ENCODE measurements at places on chromosomes 3 and 15.

GRCh38 chr15:75659928-75660645 lies 12.4 kb downstream of the SNX33 start:
- DNase-seq: no peak

DNA sequence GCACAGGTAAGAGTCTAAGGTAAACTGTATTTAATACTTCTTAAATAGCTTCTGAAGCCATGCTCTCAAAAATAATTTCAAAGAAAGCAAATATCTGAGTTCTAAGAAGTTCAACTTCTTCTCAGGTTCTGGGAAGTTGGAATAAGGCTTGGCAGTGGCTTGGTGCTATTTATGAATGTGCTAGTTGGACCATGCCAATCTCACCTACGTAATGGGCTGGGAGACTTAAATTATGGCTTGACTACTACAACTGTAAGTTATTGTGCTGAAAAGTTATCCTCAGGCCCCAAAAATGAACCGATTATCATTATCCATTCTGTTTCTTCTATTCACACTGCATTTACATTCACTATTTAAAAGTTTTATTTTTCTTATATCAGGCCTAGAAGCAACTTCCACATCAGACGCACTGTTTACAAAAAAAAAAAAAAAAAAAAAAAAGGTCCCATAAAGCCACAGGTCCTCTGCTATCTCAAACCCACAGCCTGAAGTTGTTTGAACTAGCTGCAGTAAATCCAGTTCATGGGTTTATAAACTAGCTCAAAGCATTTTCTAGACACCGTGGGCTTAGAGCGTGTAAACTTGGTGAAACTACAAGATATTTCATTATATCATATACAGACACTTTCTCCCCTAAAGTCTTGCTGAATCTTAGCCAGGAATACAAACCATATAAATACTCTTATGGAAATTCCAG lies 3.4 kb downstream of the LRIG1 start:
- DNase-seq: no peak

- no peak for DNase-seq
These were observed 51.9 kb downstream of the ZBTB20 start for GRCh38 chr3:115095236-115095635.

DNA sequence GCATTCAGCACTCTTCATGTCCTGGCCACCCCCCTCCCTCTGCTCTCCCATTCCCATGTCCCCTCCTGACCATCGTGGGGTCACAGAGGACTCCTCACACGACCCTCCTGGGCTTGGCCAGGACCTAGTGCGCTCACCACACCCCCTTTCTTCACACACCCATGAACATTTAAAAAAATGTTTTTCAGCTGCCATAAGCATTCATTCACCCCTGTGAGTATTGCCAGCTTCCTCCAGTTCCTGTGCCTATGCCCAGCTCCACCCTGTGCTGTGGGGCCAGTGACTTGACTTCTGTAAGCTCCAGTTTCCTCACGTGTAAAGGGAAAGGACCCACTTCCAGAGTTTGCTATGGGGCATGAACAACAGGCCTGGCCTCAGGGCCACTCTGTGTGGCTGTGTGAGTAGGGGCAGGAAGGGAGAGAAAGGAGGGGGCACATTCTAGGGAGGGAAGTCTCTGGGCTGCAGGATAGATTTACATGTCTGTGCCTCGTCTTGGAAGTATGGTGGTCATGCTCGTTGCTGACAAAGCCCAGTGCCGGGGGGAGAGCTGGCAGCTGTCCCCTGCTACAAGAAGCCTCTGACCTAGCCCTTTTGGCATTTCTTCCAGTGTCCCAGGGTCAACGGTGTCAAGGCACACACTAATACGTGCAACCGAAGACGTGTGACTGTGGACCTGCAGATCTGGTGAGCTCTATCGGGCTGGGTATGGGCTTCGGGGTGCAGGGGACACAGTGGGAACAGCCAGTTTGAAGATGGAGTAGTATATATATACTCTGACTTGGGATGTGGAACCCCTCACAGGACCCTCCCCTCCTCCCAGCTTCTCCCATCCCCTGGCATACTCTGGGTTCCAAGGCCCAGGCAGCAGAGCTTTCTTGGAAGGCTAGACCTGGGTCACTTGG lies 22.8 kb downstream of the ESYT3 start:
- no peak for DNase-seq

GRCh38 chr3:30811151-30811795 lies 83.2 kb downstream of the GADL1 start:
- no peak for DNase-seq

DNA sequence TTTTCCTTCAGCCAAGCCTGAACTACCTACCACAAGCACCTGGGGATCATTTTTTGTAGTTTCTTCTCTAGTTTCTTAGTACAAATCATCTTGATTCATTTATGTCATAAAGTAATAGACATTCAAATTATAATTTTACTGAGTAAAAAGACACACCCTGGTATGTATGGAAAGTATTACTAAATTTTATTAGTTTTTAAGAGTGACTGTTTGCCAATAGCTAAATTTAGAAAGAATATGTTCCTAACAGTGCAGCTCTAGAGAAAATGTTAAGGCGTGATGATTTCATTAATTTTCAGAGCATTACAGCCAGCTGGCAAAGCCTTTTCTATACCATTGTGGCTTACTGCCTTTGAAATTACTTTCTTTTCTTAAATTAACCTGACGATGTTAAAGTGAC lies 612.0 kb upstream of the KCNMB2 start:
- DNase-seq: no peak

GRCh38 chr3:34213478-34213877 lies 415.0 kb downstream of the PDCD6IP start:
- no peak for DNase-seq

DNA sequence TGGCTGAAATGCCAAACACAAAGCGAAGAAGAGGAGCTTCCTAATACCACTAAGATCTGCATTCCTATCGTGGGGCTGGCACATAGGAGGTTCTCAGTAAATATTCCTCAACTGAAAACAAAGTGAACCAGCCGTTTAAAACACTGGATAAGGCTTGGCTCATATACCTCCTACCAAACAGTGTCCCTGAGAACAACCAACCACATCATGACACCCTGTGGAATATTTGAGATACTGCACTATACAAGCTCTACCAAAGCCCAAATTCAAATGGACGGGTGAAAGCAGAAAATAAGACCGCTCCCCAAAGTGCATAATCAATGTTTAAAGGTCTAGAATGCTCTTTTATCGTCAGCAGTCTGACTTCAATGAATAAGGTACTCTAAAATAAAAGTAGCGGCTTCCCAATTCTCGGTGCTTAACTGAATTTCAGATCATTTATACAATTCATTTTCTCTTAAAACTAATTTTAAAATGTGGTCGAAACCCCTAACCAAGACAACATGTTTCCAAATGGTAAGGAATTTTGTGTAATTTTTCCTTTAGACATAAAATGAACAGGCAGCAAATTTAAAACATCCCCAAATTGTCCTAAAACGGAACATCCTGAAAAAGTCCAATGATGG lies 425.8 kb downstream of the ERC2 start:
- no peak for DNase-seq

GRCh38 chr3:189710620-189711402 lies 79.6 kb downstream of the TP63 start:
- DNase-seq: no peak

- no peak for DNase-seq
These were observed 86.9 kb downstream of the CDIN1 start for GRCh38 chr15:36666228-36666905.

- no peak for DNase-seq
These were observed 622 bp upstream of the PLSCR1 start for GRCh38 chr3:146544929-146545528.

DNA sequence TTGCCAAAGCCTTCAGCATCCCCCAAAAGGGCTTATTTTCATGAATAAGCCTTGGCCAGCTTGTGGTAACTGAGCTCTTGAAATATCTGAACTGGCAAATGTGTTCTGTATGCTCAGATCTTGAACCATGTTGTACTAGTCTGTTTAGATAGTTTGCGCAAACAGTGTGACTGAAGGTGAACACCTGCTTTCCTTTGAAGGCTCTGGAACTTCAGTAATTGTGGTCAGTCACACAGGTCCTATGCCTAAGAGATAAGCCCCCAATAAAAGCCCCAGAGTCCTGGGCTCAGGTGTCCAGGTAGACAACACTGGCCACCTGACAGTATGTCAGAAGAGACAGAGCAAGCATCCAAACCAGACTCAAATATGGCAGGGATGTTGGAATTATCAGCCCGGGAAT lies 5.4 kb downstream of the TUBGCP5 start:
- no peak for DNase-seq

GRCh38 chr3:133187870-133188379 lies 149.7 kb downstream of the TMEM108 start:
- no peak for DNase-seq

DNA sequence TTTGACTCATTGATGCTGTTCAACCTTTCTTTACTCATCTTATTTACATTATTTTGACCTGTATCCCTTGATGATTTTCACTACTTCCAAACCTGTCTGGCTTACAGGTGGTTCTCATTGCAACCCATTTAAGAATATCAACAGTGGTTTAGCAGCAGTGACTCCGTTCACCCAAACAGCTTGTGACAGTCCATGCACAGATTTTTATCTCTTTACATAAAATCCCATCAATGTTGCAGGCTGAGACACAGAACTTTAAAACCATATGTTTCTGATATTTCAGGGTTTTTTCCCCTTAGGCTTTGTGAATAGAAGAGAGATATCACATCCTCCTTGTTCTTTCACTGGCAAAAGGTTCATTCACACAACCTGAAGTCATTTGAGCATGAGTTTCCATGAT lies 149.1 kb upstream of the CDIN1 start:
- no peak for DNase-seq

GRCh38 chr15:27705056-27705455 lies 394.1 kb downstream of the OCA2 start:
- no peak for DNase-seq

DNA sequence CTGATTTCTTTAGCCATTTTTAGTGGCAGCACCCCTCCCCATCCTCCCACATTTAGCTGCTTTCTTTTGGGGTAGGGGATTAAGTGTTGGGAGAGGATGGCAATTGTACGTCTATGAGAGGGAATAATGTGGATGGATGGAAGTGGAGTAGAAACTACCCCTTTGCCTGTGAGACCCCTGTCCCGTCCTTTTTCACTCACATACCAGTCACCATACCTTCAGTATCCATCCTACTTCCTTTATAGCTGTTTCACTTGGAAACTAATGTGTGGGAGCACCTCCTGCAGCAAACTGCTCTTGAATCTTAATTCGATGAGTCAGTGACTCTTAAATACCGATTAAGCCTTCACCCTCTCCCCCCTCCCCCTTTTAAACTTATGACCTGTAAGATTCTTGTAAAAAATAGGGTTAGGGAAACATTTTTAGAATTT lies 730 bp downstream of the SPRED1 start:
- no peak for DNase-seq

DNA sequence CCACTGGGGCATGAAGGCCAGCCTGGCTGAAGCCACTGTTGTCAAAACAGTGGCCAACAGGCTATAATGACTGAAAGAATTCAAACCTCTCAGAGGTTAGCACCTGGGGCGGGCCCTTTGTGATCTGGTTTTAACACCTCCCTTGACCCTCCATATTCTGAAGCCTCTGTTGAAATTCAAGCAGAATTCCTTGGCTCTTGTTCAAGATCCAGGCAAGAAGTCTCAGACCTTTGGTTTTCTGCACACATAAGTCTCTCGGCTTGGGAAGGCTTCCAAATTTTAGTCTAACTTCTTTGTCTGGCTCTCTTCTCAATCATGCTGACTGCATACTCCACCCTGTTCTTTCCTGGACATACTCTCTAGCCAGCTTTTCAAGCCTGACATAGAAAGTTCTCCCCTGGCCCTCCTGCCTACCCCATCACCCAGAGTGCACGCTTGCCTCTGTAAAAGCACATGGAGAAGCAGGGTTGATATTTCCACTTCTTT lies 144.5 kb downstream of the PDZRN3 start:
- no peak for DNase-seq

DNA sequence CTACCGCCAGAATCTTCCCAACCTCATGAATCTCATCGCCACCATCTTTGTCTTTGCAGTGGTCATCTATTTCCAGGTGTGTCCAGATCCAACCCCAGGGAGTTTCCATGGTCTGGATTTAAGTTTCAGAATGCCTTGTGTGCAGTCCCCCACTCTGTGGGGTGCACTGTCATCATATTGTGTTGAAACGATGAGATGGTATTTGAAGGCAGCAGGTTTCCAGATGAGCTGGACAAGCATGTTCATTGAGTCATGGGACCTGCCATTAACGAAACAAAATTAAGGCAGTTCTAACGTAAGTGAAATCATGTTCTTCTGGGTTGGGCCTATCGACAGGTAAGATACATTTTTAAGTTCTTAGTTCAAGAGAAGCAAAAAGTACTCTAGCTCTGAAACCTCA lies 12.7 kb downstream of the SEC61A1 start:
- no peak for DNase-seq

DNA sequence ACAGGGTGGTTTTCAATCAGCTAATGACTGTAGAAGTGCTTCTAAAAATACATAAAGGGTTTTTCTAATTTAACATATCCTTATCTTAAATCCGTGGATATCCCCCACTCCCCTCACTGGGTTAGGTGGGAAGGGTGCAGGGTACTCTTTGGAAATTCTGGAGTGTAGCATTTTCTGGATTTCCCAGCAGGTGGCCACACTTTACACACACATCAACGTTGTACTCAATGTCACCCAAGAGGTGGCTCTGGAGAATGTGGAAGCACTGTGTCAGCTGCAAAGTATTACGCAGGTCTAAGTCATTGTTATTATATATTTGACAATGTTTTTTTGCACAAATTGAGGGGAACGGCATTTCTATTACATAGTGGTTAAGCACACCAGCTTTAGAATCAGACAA lies 168.8 kb downstream of the CHDH start:
- DNase-seq: no peak

- no peak for DNase-seq
These were observed 5.7 kb downstream of the SLC6A20 start for GRCh38 chr3:45790596-45790995.

GRCh38 chr15:78291698-78292097 lies 7.7 kb downstream of the SKIC8 start:
- no peak for DNase-seq

DNA sequence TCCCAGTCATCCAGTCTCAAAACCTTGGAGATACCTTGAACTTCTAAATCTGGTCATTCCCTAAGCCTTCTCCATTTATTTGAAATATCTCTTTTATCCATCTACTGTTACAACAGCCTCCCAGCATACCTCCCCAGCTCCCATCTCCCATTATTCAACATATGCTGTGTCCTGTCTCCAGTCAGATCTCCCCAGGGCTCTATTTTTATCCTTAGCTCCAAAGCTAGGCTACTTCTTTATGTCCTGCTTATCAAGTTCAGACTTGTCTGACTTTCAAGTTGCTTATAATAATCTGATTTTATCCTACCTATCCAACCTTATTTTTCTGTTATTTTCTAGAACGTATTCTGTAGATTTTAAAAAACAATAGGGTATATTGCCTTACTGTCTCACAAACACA lies 44.2 kb downstream of the IQGAP1 start:
- no peak for DNase-seq

Data from activated CD4-positive, alpha-beta T cell treated with anti-CD3 and anti-CD28 coated beads for 24 hours (primary cell).